ENCODE measurements at places on chromosomes 6 and 20. TPM values are rescaled to one million over a fixed set of nuclear protein-coding genes. Genes with fewer than 3 reads are reported as not detected.

GRCh38 chr6:29964518-29964886 lies 22.2 kb downstream of the HLA-A start:
- H3K27ac ChIP-seq, result peak overlapping the region; percentile 90
- peaks cover 34% of the 10 kb centered on the region for H3K4me1 ChIP-seq
- peak overlapping the region; percentile 93 for H3K4me3 ChIP-seq

GRCh38 chr6:138008791-138009190 lies 98.4 kb downstream of the PERP start:
- H3K27me3 ChIP-seq, result peaks cover 2% of the 10 kb centered on the region
- no peak overlapping the region for H3K27ac ChIP-seq
- peaks cover 22% of the 10 kb centered on the region for H3K4me1 ChIP-seq

- H3K4me3 ChIP-seq, result no peak overlapping the region
- DNase-seq, result no peak
- no peaks in the 10 kb centered on the region for H3K4me1 ChIP-seq
These were observed 271.1 kb downstream of the SAMD5 start for GRCh38 chr6:147779624-147780023.

DNA sequence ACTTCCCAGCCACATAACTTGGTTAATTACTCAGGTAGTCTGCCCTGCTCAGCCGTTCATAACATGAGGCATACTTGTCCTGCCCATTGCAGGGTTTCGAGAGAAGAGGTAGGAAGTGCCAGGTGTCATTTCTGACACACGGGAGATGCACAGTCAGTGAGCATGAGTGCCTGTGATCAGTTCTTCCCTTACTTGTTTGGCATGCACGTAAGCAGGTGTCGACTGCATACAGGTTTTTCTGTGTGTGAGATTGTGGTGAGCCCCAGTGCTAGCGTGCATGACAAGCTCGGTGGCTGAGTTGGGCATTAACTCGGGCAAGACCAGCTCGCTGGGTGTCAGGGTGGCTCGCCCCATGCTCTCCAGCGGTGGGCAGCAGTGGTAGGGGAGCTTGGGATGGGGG lies 51.2 kb upstream of the SLC22A1 start:
- no peak for DNase-seq
- H3K27ac ChIP-seq, result peak overlapping the region; percentile 24
- no peaks in the 10 kb centered on the region for H3K27me3 ChIP-seq
- peaks cover 13% of the 10 kb centered on the region for H3K4me1 ChIP-seq
- no peak overlapping the region for H3K4me3 ChIP-seq
- H3K36me3 ChIP-seq, result peaks cover 46% of the 10 kb centered on the region

DNA sequence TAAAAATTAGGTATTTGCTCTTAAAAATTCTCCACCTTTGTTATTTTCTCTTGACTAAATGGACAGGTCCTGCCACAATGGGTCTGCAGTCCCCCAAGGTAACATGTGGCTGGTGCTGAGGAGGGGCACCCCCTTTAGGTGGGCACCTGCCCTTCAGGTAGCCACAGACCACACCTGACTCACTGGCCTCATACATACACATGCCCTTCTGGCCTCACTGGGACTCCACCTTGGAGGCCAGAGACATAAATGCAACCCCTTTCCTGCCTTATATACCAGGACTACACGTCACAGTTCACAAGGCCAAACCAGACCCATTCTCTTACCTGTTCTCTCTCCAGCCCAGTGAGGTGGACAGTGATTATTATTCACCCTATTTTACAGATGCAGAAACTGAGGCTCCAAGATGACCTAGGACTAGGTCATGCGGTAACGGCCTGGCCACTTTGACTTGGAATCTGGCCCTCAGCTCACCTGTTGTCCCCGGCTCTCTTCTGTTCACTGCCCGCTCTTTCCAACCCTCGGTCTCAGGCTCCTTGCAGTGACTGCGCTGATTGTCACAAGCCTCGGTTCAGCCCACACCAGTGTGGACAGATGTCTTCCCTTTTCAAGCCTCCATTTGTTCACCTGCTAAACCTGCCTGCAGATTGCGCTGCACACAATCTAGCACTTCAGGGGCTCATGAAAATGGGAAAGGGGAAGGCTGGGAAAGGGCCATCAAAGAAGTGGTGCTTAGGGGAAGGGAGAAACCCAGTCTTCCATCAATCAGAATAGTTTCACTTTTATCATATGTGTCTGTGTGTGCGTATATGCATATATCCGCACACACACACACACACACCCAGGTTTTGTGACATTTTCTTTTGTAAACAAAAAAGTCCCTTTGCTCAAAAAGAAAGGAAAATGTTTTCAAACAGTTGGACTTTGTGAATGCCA lies 121.7 kb downstream of the BCAS1 start:
- H3K4me3 ChIP-seq, result peak overlapping the region; percentile 76
- no peaks in the 10 kb centered on the region for H3K27me3 ChIP-seq
- peak overlapping the region; percentile 91 for H3K27ac ChIP-seq
- H3K36me3 ChIP-seq, result peaks cover 11% of the 10 kb centered on the region

GRCh38 chr6:105320765-105321164 lies 82.1 kb downstream of the PREP start:
- no peaks in the 10 kb centered on the region for H3K27me3 ChIP-seq
- H3K4me1 ChIP-seq, result no peaks in the 10 kb centered on the region
- H3K4me3 ChIP-seq, result no peak overlapping the region
- no peak for DNase-seq
- no peak overlapping the region for H3K27ac ChIP-seq

DNA sequence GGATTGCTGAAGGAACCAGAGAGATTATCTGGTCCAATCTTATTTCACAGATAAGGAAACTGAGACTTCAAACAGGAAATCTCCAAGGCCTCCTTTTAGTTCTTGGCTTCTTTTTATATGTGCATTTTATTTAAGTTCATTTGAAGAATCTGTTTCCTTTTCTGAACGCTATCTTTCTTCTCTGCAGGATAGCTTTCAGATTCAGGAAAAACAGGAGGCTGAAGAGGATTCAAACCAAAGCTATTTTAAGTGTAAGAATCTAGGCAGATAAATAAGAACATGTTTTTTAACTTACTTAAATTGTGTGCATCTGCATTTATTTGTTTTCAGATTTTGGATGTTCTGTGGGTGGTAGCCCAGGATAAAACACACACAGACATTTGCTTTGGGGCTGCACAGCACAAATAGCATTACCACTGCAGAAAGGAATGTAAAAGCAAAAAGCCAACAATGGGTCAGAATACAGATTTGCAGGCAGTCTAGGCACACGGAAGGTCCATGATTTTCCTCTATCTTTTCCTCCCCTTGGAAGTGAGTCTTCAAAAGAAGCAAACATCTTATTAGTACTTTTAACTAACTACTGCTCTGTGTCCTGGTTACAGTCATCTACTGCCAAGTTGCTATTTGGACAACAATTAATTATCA lies 188.8 kb upstream of the TBX18 start:
- no peaks in the 10 kb centered on the region for H3K27me3 ChIP-seq
- no peak for DNase-seq
- H3K4me3 ChIP-seq, result no peak overlapping the region
- no peaks in the 10 kb centered on the region for H3K36me3 ChIP-seq
- no peak overlapping the region for H3K27ac ChIP-seq

DNA sequence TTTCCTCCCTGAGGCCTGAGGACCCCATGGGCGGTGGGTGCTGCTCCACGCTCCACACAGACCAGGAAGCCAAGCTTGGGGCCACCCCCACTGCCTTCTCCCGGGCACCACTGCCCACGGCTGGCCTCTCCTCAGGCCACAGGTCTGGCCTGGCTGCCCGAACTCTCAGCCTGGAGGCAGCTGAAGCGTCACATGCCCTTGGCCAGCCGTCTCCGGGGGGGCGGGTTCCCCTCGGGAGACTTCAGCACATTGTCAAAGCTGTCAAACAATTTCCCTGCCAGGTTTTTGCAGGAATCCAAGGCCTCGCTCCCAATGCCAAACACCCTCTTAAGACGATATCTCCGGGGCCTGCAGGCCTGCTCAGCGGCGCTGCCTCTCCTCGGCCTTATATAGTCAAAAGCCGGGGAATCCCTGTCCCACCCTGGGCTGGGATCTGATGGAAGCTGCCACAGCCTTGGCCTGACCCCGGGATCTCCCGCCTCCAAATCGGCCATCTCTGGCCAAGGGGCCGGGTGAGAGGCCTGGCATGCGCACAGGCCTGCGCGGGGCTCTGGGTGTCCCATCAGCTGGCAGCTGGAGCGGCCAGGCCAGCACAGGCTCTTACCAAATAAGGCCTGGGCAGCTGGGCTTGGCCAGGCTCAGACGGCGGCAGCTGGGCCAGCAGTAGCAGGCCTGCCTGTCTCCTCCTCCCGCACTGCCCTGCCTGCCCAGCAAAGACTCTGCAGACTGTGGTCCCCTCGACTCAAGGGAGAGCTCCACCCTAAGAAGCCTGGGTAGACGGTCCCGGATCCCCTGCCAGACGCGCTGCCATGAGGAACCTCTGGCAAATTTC lies 49.7 kb downstream of the RBM38 start:
- no peaks in the 10 kb centered on the region for H3K27me3 ChIP-seq
- peaks cover 5% of the 10 kb centered on the region for H3K4me1 ChIP-seq
- H3K27ac ChIP-seq, result no peak overlapping the region
- no peaks in the 10 kb centered on the region for H3K36me3 ChIP-seq
- H3K4me3 ChIP-seq, result no peak overlapping the region

DNA sequence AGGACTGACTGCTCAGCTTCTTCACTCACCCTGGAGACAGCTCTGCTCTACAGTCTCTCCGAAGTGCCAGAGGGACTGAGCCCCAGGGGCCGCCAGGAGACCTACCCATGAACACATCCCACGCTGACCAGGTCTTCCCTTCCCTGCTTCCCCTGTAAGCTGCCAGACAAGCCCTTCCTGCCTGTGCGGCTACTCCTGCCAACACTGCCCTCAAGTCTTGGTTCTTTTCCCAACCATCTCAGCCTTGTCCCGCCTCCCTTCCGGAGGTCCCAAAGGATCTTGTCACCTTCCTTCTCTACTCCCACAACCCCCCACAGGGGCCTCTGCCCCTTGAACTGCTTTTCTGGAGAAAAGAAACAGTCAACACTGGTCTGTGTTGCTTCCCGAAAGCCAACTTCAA lies 15.0 kb downstream of the CPNE5 start:
- no peak overlapping the region for H3K4me3 ChIP-seq
- no peak overlapping the region for H3K27ac ChIP-seq
- H3K4me1 ChIP-seq, result peaks cover 12% of the 10 kb centered on the region
- H3K27me3 ChIP-seq, result peaks cover 5% of the 10 kb centered on the region
- H3K36me3 ChIP-seq, result no peaks in the 10 kb centered on the region
- DNase-seq, result no peak

- H3K27ac ChIP-seq, result no peak overlapping the region
- DNase-seq, result no peak
- H3K4me1 ChIP-seq, result peaks cover 17% of the 10 kb centered on the region
- H3K36me3 ChIP-seq, result no peaks in the 10 kb centered on the region
These were observed 15.4 kb downstream of the FOXC1 start for GRCh38 chr6:1624851-1625781.

- peaks cover 6% of the 10 kb centered on the region for H3K36me3 ChIP-seq
- no peak overlapping the region for H3K27ac ChIP-seq
- no peak overlapping the region for H3K4me3 ChIP-seq
- no peak for DNase-seq
These were observed 37.8 kb upstream of the ZNF831 start for GRCh38 chr20:59125836-59126235.

DNA sequence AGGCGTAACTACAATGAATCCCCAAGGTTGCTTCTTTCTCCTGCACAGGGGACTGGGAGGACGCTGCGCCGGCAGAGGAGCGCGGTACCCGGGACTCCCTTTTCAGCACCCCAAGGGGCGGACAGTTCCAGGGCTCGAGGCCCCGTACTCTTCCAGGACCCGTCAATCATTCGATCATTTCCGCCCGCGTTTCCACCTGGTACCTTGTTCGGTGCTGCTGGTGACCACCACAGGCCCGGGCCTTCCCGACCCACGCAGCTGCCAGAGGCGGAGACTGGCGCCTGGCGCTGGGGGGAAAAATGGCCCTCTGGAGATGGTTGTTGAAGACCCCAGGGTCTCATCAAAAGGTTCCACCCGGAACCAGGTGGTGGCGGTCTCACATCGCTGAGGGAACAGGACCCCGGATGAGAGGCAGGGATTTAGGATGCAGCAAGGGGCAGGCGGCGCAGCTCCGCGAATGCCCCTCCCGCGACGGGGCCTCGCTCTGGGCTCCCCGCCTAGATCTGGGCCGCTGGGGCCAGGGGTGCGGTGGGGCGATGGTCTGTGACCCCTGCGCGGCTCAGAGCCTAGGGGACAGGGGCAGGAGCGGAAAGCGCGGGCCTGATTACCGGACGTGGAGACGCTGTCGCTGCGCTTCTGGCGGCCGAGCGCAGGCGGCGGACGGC lies 744 bp downstream of the VSX1 start:
- H3K27me3 ChIP-seq, result peaks cover 88% of the 10 kb centered on the region
- H3K27ac ChIP-seq, result no peak overlapping the region
- peak overlapping the region; percentile 51 for H3K4me3 ChIP-seq
- H3K36me3 ChIP-seq, result no peaks in the 10 kb centered on the region
- peak; percentile 51 for DNase-seq
- H3K4me1 ChIP-seq, result peaks cover 45% of the 10 kb centered on the region

- no peaks in the 10 kb centered on the region for H3K36me3 ChIP-seq
- H3K4me3 ChIP-seq, result no peak overlapping the region
- peaks cover 6% of the 10 kb centered on the region for H3K4me1 ChIP-seq
- peak; percentile 14 for DNase-seq
- no peaks in the 10 kb centered on the region for H3K27me3 ChIP-seq
These were observed 20.6 kb upstream of the ARHGAP18 start for GRCh38 chr6:129730477-129731165.

DNA sequence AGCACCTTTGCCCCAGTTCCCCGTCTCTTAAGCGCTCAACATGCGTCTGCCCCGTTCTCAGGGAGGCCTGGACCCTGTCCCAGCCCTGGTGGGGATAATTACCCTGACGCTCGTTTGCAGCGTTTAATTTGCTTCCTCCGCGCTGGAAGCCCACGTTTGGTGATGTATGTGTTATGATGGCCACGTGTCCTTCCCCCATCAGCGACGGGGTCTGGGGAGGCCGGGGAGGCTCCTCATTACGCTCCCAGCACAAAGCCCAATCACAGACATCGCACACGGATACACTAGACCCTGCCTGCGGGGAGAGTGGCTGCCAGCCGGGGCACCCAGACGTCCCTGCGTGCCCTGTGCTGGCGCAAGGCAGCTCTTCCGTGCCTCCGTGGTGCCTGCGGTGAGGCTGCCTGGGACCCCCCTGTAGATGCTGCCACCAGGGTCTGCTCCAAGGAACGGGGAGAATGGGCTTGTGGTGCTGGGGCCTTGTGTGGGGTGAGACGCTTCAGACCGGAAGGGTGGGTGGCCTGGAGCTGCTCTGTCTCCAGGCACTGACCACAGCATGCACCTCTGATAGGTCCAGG lies 10.2 kb upstream of the CHRNA4 start:
- no peaks in the 10 kb centered on the region for H3K36me3 ChIP-seq
- H3K4me1 ChIP-seq, result no peaks in the 10 kb centered on the region
- no peak overlapping the region for H3K4me3 ChIP-seq
- DNase-seq, result no peak
- H3K27me3 ChIP-seq, result peaks cover 5% of the 10 kb centered on the region
- no peak overlapping the region for H3K27ac ChIP-seq

- no peak for DNase-seq
- no peaks in the 10 kb centered on the region for H3K27me3 ChIP-seq
- H3K27ac ChIP-seq, result no peak overlapping the region
- H3K4me1 ChIP-seq, result peaks cover 53% of the 10 kb centered on the region
- H3K4me3 ChIP-seq, result no peak overlapping the region
These were observed 4.3 kb downstream of the ILRUN start for GRCh38 chr6:34692280-34692679.

The TREM1 gene
- total RNA-seq, result 1.5 TPM

The RGS17 gene
- not detected for total RNA-seq

The MOXD1 gene
- not detected for total RNA-seq

The TRIM15 gene
- total RNA-seq, result 0.84 TPM

The SRSF12 gene
- total RNA-seq, result 0.23 TPM

The RAMACL gene
- total RNA-seq, result 1.4 TPM

The CDH4 gene
- total RNA-seq, result 0.35 TPM

The XKR7 gene
- not detected for total RNA-seq

All from activated T-cell treated with anti-CD3 and anti-CD28 coated beads, Interleukin-2, amount 50 U/mL, for 72 hours (primary cell).